ENCODE measurements at places on chromosomes 5 and 9.

GRCh38 chr9:78365748-78366697 is 69.1 kb downstream of the PSAT1 start:
- DNase-seq = no peak

DNA sequence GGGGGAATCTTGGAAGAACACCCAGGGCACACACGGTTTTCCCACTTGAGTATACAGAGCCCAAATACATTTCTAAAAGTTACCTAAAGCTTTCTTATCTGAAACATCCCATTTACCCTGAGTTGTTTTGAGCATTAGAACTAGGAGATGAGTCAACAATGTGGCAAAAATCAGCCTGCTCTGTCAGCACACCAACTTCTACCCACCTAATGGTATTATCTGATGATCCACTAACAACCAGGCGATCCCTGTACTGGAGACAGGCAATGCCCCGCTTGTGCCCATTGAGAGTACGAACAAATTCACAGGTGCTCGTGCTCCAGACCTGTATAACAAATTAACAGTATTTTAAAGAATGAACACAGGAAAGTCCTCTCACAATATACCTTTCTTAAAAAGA is 87.0 kb downstream of the SMIM23 start:
- DNase-seq = no peak

GRCh38 chr9:94081435-94081834 is 2.8 kb upstream of the PTPDC1 start:
- DNase-seq = no peak

GRCh38 chr5:13976867-13977830 is 32.7 kb upstream of the DNAH5 start:
- DNase-seq = peak; percentile 58

DNA sequence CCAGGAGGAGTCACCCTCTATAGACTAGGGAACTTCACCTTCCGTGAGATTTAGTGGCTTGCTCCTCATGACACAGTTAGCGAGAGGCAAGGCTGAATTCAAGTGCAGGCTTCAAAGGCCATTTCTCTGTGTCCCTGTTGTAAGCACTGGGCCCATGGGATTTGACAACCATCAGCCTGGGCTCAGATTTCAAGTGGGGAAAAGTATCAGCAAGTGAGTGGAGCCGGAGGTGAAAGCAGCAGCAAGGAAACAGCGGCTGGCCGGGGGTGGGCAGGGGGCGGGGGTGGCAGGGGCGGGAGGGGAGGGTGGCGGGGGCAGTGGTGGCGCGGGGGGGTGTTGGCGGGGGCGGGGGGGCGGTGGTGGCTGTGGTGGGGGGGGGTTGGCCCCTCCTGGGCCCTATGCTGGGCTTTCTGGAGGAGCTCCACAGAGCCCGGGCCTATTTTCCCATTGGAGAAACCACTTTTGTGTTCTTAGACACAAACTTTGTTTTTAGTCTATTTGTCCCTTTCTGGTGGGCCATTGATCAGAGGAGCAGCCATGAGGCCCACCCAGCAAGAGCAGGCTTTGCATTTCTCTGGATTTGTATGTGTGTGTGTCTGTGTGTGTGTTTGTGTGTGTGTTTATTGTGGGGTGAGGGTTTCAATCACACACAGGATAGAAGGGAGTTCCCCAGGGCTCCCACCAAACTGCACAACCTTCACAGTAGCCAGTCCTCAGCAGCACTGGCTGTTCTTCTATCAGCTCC is 165.4 kb upstream of the RAI14 start:
- no peak for DNase-seq

DNA sequence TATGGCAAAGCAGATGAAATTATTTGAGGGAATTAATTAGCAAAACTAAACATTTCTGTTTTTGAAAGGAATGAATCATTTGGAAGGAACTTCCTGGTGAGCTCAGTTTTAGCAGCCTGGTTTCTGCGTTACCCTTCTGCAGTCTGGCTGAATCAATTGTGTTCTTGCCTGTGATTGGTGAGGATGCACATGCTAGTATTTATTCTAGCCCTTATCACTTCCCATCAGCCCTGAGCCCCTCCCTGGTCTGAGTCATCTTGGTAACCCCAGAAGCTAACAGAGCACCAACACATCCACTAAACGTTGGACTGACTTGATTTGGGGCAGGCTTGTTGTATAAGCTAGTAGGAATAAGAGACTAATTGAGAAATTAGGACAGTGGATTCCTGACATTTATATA is 6.6 kb downstream of the TJP2 start:
- no peak for DNase-seq

DNA sequence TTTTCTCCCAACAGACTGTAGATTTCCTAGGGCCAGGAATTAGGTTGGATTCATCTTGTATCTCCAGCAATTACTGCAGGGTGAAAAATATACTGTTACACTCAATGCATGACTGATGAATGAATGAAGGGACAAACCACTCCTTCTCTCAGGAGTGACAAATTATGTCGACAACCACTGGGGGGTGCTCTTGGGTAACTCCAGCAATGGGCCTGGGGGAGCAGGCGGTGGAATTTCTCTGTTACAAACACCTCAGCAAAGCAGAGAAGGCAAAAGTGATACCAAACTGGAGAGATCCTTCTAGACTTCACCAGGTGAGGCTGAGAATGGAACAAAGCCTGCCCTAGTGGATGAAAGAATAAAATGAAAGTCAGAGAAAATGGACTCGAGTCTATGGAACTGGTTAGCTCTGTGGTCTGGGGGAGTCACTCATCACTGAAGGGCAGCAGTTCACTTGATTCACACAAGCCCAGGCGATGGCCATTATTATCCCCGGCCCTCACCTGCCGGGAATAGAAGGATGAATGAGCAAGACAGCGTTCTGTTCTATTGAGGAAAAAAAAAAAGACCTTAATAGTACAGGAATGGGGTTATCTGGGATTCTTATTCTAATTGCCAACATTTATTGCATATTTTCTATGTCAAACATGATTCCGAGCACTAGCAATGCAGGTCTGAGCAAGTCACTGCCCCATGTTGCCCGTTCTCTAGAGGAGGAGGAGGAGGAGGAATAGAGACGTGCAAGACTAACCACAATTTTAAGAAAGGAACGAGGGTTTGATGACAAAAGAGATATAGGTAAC is 341.1 kb downstream of the ASTN2 start:
- DNase-seq = peak; percentile 34

GRCh38 chr9:90526386-90526785 is 116.2 kb downstream of the DIRAS2 start:
- no peak for DNase-seq

DNA sequence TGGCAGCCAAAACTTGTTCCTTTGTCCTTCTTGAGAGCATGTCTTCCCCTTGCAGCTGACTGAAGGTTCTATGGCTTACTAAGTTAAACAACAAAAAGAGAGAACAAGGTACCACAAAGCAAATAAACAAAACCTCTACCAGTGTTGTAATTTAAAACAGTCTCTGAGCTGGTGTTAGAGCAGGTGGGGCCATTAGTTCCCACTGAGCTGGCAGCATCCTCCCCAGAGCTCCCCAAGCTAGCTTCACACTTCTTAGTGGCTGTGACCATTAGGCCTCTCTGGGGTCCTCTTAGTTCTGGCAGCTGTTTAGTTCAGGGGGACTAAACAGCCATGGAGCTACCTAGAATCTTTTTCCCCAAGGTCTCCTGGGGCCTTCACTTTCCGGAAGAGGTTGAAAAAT is 128.6 kb upstream of the ELL2 start:
- no peak for DNase-seq

DNA sequence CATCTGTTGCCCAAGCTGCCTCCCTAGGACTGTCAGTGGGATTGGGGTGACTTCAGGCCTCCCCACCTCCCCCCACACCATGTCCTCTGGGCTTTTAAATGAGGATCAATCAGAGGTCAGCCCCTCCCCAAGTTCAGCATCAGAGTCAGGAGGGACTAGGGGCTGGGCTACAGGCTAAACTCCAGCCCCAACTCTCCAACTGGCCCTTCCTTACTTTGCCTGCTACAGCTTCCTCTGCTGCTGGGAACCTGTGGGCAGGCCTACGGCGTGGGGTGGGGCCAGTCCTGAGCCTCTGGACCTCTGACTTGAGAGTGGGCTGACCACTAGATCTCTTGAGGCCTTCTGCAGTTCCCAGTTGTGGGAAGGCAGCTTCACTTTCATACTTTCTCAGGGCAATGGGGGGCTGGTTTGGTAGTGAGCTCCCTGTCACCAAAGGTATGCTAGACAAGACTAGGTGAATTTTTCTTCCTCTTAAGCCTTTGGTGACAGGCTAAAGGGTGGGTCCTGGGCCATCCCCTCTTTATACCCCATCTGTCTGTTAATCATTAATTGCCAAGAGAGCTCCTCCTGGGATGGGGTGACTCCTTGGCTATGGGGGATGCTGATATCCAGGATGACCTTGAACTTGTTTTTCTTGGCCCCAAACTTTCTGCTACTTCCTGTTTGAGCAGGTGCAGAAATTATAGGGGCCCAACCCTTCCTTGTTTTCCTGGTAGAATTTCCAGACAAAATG is 10.8 kb upstream of the DAB2IP start:
- no peak for DNase-seq

DNA sequence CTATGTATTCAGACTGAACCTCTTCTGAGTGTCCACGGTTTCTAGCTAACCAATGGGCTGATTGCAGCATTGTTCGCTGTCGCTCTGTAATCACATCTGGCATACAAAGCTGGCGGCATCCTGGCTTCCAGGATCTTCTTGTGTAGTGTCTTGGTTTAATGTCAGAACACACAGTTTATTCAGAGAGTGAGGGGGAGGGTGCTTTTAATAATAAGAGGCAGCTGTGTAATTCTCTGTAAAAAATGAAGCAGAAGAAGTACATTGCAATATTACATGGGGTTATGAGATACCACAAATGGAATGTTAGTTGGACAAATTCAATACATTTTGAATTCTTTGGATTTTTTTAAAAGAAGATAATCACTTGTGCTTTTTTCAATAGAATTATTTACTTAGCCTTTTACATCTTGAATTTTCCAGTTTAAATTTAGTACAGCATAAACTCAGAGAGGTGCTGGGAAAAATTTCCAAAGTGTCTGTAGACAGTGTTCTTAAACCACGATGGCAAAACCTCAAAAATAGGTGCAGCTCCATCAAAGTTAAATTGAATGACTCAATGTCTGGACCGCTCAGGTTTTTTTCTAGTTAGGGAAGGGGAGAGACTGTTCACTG is 206.0 kb downstream of the PCSK1 start:
- peak; percentile 21 for DNase-seq

DNA sequence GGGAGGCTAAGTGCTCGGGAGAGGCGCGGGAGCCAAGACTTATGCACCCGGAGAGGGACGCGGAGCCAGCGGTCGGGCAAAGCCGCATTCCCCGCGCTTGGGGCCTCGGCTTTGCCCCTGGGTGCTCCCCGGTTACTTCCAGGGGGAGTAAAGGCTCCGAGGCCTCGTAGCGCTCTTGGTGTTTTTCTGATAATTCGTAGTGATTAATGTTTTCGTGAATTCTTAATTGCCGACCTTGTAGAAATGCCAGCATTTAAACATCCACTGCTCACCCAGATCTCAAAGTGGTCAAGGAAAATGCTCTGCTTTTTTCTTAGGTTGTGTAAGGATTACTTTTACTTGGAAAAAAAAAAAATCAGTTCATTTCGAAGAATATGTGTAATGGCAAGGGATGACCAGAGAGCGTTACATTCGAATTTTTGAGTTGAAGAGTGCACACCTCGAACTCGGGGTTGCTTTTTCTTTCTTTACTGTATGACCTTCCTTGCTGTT is 654 bp upstream of the TUT7 start:
- no peak for DNase-seq

DNA sequence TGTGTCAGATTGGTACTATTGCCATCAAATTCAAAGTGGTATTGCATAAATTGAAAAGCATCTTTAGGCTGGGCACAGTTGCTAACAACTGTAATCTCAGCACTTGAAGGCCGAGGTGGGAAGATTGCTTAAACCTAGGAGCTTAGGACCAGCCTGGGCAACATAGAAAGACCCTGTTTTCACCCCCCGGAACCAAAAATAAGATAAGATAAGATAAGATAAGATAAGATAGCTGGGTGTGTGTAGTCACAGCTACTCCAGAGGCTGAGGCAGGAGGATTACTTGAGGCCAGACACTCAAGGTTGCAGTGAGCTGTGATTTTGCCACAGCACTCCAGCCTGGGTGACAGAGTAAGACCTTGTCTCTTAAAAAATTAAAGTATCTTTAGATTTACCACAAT is 297.9 kb upstream of the SEMA6A start:
- DNase-seq = no peak

DNA sequence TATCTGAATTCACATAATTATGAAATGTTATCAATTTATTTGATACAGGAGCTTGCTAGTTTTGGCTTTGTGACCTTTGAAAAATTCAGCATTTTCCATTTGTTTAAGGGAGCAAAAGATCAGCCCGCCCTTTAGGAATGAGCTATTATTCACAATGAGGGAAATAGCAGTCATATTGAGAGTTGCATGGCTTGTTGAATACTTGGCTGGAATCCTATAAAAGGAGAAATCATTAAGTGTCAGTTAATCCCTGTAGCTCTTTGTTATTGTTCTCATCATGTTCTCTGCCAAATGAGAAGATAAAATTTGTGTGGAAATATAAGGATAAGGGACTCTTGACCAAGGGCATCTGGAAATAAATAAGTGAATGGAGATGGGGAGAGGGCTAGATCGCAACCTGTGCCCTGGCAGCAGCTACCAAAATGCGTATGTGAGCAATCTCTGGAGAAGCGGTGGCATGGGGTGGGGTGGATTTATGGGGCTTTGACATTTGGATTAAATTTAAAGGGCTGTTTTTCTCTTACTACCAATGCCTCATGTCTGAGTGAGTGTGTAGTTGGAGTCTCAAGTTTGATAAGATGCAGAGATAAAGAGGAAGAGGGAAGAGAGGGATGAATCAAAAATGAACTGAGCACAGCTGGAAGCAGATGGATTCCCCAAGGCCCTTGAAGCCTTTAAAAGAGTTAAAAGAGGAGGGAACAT is 237.6 kb downstream of the NNT start:
- DNase-seq = no peak

GRCh38 chr5:132100672-132101261 is 27.2 kb downstream of the CSF2 start:
- no peak for DNase-seq

GRCh38 chr5:123186771-123187170 is 97.7 kb downstream of the PRDM6 start:
- no peak for DNase-seq

DNA sequence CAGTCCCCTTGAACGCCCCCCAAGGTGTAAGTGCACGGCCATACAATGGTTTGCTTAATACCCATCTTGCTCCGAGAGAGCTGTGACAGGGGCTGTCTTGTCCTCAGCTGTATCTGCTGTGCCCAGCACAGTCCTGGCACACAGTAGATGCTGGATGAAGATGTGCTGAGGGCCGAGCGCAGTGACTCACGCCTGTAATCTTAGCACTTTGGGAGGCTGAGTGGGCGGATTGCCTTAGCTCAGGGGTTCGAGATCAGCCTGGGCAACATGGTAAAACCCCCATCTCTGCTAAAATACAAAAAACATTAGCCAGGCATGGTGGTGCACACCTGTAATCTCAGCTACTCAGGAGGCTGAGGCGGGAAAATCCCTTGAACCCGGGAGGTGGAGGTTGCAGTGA is 53.6 kb downstream of the C9orf50 start:
- DNase-seq = no peak

GRCh38 chr5:178349075-178349511 is 116.5 kb upstream of the PHYKPL start:
- DNase-seq = no peak

GRCh38 chr9:112665347-112665746 is 52.6 kb downstream of the INIP start:
- no peak for DNase-seq

GRCh38 chr9:36874921-36875320 is 159.1 kb downstream of the PAX5 start:
- no peak for DNase-seq
